ENCODE measurements at places on chromosomes 4 and X. TPM values are rescaled to one million over a fixed set of nuclear protein-coding genes. Genes with fewer than 3 reads are reported as not detected.
A peak's percentile ranks its signal among the peaks of the same experiment; 100 is the strongest.

DNA sequence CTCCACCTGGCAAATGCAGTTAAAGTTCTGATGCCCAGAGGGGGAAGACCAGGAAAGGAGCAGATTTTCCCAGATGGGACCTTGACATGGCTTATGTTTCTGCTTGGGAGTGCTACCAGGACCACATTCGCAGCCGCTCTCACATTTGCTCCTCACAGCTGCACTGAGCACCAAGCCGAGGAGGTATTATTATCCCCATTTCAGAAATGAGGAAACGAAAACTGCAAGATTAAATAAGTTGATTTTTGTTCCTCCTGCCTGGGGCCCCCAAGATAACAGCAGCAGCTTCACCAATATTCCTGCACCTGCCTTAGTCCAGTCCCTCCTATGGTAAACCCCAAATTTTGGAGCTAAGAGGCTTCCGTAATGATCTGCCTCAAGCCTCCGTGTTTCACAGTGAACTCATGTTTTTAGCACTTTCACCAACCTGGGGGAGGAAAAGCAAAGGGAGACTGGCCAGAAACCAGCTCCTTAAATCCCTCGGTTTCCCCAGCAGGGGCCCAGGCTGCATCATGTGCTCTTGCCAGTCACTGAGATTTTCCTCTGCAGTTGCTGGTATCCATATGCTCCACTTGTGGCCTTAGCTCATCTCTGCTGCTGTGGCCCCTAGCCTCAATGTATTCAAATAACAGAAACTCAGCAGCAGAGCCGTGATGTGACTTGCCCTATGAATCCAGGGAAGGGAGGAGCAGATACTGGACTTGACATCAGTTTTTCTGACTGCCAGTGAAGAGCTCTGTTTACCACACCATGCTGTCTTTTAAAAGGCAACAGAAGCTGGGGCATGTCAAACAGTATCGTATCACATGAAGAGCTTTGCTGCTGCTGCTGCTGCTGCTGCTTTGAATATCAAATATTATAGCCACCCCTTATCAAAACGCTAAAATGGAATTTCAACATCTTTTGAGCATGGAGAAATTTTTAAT lies 95.5 kb upstream of the KLHL13 start:
- DNase-seq: no peak
- no peaks in the 10 kb centered on the region for H3K36me3 ChIP-seq
- H3K27ac ChIP-seq: peak overlapping the region; percentile 36
- peaks cover 16% of the 10 kb centered on the region for H3K4me1 ChIP-seq

- H3K27ac ChIP-seq: peak overlapping the region; percentile 96
- no peak for DNase-seq
Measured at GRCh38 chr4:2799224-2799911, 6.5 kb downstream of the SH3BP2 start.

DNA sequence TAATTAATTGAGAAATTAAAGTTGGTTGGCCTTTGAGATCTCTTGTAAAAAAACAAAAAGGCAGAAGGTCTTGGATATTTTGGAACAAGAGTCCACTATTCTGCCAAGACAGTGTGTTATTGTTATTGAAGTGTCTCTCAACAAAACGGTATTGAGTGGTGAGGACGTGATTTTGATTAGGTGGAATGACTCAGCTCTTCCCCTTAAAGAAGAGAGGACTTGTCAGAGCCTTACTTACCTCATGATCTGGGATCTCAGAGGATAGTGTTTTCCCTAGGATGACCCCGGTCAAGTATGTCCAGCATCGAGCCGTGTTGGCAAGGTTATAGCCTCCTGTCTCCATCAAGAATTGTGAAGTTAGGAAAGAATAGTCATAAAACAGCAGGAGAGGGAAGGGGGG lies 110.9 kb downstream of the HDAC8 start:
- no peak overlapping the region for H3K27ac ChIP-seq
- no peaks in the 10 kb centered on the region for H3K4me1 ChIP-seq
- H3K36me3 ChIP-seq: peaks cover 8% of the 10 kb centered on the region
- no peak for DNase-seq
- H3K27me3 ChIP-seq: no peaks in the 10 kb centered on the region

DNA sequence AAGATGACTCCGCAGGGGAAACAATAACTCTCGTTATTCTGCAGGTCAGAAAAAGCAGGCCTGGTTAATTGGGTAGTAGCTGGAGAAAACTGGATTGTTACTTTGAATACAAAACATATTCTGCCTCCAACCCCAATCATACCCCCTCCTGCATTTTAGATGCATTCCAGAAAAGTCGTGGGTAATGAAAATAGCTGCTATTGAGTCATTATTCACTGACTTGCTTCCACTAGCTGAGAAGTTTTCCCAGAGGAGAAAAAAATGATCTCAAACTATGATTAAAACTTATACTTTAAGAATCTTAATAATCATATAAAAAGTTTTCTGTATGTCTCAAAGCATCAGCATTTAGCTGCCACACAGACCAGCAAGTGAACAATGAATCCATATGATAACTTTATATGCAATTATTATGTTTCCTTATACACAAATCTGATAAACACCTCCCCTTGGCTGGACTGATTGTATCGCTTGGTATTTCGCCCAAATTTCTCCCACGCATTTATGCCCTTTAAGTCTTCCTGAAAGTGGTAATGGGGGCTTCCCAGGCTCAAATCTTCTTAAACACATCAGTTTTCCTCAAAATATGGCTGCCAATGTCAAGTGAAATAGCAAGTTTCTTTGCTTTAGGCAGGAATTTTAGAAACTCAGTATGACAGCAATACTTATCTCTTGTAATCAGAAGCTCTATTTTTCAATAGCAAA lies 181.0 kb downstream of the LDB2 start:
- no peak for DNase-seq
- no peaks in the 10 kb centered on the region for H3K27me3 ChIP-seq
- H3K4me3 ChIP-seq: no peak overlapping the region
- no peaks in the 10 kb centered on the region for H3K4me1 ChIP-seq
- no peaks in the 10 kb centered on the region for H3K36me3 ChIP-seq
- H3K27ac ChIP-seq: no peak overlapping the region

GRCh38 chrX:53795576-53795975 lies 109.1 kb upstream of the HUWE1 start:
- no peak overlapping the region for H3K27ac ChIP-seq
- no peaks in the 10 kb centered on the region for H3K27me3 ChIP-seq
- H3K4me1 ChIP-seq: no peaks in the 10 kb centered on the region
- H3K4me3 ChIP-seq: no peak overlapping the region
- no peaks in the 10 kb centered on the region for H3K36me3 ChIP-seq

DNA sequence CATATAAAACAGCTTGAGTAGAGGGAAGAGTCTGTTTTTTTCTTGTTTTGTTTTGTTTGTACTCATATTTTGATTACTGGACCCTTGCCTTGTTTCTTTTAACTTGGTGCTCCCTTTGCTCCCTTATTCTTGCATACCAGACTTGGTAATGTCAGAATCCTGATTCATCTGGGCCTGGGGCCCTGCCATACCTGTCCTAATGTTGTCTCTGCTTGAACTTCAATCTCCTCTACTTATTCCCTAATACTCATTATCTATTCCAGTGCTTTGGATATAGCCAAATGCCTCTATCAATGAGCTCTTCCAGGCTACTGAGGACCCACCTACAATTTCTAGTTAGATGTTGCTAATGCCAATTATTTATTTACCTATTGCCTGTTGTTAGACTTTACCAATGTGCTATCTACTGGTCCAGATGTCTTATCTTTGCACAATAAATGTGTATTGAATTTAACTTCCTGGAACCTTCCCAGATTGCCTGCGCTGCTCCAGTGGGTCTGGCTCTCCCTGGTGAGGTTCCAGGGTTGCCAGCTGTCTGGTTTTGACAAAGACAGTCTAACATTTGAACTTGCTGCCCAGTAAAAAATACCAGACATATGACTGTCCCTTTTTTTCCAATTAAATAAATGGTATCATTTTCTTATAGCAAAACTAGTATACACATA lies 64.4 kb upstream of the ACSL4 start:
- no peak overlapping the region for H3K27ac ChIP-seq
- no peak for DNase-seq
- H3K36me3 ChIP-seq: no peaks in the 10 kb centered on the region
- no peaks in the 10 kb centered on the region for H3K4me1 ChIP-seq
- H3K27me3 ChIP-seq: peaks cover 4% of the 10 kb centered on the region

The ERVMER34-1 gene
- polyA plus RNA-seq: not detected

The MAGEC1 gene
- not detected for polyA plus RNA-seq

The CSAG1 gene
- not detected for polyA plus RNA-seq
